ENCODE measurements at places on chromosomes 5 and 9.
A peak's percentile ranks its signal among the peaks of the same experiment; 100 is the strongest.

DNA sequence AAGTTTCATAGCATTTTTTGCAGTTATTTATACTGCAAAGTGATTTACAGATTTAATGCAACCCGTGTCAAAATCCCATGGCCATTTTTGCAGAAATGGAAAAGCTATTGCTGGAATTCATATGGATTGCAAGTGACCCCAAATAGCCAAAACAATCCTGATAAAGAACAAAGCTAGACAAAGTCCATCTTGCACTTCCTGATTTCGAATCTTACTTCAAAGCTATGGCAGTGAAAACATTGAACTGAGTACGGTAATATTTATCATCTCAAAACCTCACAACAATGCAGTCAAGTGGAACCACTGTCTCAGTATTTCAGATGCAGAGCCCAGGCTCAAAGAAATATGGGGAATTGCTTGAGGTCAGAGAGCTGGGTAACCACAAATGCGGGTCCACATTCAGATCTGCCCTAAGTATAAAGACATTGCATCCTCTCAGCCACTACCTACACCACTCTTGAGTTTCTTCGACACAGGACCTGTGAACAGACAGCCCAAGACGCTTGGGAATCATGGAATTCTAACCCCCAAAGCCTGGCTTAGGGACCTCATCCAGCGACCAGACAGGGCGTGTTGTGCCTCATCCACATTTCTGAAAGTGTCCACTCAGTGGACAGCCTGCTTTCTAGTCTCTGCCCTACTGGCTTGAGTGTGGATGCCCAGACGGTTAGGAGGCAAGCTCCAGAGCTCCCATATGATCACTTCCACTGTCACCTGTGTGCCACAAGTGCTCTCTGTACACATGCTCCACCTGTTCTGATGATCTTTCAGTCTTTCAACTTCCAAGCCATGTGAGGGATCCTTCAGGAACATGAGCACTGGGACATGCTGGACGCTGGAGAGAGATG is 39.3 kb upstream of the KCNIP1 start:
- no peak for DNase-seq

- no peak for DNase-seq
Measured at GRCh38 chr5:163105456-163105855, 331.9 kb upstream of the CCNG1 start.

DNA sequence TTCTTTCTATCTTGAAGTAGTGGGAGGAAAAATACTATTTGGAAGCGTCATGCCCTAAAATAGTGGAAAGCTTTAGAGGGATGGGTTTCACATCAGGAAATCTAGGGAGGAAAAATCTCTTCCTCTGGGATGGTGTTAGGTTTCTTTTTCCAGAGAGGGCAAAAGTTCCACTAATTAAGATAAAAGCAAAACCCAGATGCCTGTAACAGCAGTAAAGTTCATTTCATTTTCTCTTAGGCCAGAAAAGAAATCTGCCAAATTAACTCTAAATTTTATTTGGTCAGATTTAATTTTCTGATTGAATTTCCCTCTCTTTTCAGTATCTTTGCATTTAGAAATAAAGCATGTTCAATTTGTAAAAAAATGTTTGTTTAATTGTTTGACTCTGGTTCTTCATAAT is 88.8 kb downstream of the LURAP1L start:
- DNase-seq: no peak

GRCh38 chr9:124485201-124485600 is 22.0 kb downstream of the NR5A1 start:
- no peak for DNase-seq

DNA sequence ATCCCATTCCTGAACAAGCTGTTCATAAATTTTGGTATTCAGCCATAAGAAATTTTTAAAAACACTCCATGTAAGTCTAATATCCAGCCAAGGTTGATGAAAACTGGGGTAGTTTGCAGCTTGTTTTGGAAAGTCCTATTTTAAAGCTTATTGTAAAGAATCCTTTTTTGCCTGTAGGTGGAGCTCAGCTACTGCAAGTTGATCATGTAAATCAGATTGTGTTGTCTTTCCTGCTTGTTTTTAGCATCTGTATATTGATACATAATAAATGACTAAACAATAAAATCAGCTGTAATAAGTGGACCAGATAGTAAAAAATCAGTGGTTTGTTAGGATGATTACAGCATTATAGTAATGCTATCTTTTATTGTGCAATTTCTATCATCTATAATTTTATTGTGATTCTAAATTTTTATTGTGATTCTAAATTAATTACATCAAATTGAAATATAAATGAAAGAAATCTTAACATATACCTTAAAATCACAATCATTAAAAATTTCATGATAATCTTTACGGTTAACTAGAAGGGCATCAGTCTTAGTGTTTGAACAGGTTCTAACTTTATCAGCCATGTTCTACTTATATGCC is 42.4 kb downstream of the CWC27 start:
- DNase-seq: peak; percentile 16

DNA sequence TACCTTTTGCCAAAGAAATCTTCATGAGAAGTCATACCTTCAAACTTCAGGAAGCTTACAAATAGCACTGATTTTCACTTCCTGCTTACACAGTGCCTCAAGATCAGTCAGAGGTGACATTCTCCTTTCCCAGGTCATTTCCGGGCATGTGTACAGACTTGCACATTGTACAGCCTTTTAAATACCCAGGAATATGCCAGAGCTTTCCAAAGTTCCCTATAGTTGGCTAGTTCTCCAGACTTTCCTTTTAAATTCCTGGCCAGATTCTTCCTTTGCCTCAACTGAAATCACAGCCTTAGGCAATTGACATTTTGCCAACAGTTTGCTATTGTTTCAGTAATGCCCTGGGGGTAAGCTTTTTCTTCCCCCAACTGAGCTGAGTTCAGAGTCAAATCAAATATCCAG is 47.2 kb downstream of the RFX3 start:
- DNase-seq: no peak

DNA sequence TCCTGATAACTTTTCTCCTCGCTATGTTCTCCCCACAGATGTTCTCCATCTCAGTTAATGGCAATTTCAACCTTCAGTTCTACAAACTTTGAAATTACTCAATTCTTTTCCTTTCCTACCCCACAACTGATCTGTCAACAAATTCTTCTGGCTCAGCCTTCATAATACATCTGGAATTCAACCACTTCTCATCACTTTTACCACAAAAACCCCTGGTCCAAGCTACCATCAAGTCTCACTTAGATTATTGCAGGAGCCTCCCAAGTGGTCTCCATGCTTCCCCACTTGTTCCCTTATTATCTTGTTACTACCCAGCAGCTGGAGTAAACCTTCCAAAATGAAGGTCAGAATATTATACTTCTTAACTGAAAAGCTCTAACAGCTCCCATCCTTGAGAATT is 110.1 kb downstream of the FBN2 start:
- no peak for DNase-seq

DNA sequence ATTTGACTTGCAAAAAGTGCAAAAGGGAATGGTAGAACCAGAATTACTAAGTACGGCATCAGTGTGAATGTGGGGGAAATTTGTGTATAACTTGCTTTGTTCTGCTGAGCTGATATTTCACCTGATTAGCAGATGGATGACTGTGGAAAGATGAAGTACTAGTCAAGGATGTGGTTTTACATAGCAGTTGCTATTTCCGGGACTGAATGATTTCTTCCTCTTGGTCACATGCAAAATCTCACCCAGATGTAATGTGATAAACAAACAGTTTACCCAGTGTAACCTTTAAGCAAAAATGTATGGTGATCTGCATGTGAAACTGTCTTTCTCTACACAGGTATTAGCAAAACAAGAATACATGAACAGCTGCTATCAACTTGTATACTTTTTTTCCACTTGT is 46.1 kb downstream of the DCP2 start:
- no peak for DNase-seq

DNA sequence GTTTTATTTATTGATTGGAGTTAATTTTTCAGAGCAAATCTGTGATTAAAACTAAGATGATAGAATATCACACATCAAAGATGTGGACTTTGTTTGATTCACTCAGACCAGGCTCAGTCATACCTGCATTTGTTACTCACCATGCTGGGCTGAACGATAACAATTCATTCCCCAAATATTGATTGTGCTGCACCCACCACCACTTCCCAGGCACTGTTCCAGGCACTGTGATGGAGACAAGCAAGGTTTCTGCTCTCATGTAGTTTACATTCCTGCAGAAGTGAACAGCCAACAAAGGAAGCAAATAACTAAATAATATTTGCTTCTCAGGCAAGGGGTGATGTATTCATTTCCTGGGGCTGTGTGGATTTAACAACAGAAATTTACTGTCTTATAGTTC is 428.3 kb downstream of the DNAH5 start:
- no peak for DNase-seq

DNA sequence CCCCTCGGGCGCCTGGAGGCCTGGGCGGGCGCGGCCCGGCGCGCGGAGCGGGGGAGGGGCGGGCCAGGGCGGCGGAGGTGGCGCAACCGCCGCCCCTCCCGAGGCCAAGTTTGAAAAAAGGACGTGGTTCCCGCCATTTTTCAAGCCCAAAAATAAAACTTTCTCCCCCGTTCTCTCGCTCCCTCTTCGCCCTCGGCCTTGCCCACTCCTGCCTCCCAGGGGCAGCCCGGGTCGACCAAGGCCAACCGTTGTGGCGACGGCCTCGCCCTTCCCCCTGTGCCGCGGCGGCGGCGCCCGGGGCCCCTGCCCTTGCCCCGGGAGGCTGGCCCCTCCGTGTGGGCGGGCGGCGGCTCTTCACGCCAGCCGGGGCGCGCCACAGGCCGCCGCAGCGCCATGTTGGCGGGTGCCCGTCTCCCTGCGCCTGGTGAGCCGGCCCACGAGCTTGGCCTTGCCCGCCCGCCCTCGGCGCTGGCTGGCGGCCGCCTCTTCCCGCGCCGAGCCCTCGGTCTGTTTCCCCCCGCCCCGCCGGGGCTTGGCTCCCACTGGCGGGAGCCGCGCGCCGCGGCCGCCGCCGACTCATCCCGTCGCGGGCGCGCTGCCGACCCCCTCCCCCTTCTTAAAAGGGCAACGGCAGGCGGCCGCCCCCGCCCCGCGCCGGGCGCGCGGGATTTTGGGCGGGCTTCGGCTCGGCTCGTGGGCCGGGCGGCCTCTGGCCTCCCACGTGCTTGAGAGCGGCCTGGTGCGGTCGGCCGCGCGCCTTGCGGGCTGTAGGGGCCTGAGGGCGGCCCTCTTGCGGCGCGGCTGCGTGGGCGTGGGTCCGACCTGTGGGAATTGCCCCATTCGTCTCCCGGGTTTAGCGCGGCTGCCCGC is 1.3 kb downstream of the ANP32B start:
- peak; percentile 29 for DNase-seq

- no peak for DNase-seq
Measured at GRCh38 chr9:38641985-38642864, 21.8 kb upstream of the ANKRD18A start.

DNA sequence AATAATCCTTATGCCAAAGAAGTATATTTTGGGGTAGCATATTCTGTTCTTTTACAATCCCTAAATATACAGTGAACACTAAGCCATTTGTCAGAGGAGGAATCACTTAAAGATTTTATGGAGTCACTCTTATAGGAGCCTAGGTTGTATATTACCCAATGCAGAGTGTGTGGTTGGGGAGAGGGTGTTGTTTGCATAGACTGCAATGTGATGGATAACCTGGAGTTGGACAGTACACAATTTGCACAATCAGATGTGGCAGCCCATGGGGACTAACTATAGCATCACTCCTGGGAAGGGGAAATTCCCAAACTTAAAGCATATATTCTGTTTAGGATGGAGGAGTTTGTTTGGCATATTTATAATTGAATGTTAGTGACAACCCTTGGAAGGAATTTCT is 9.6 kb upstream of the NDFIP1 start:
- no peak for DNase-seq

DNA sequence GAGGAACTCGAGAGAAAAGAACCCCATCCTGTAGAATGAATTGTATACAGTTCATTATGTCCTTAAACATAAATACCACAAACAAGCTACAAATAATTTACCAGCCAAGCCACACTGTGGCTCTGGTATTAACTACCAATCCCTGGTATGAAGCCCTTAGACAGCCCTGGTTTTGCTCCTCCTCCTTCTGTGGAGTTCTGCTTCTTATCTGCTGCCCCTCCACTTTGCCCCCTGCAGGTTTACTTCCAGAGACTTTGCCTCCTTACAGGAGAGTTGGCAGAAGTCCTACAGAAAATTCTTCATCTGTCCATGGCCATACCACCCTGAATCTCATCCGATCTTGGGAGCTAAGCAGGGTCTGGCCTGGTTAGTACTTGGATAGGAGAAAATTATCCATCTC is 219.8 kb downstream of the ACTL7B start:
- no peak for DNase-seq

DNA sequence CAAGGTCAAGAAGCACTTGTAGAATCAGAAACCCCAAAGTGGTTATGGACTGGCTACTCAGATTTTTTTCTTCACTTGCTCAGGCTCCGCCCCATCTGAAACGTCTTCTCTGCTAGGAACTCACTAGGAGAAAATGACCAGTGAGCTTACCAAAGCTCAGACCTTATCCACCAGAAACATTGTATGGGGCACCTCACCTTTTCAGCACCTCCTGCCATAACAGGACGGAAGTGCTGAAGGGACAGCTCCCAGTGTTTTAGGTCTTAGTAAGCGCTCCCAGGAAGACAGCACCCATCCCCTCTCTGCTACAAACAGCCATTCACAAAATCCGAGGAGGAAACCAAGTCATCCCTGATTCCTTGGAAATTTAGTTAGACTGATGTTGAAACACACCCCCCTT is 1.2 kb upstream of the GABRA1 start:
- peak; percentile 10 for DNase-seq

GRCh38 chr9:112104401-112104800 is 70.7 kb downstream of the SUSD1 start:
- DNase-seq: no peak

- DNase-seq: no peak
Measured at GRCh38 chr5:59790376-59790775, 103.2 kb downstream of the PDE4D start.

DNA sequence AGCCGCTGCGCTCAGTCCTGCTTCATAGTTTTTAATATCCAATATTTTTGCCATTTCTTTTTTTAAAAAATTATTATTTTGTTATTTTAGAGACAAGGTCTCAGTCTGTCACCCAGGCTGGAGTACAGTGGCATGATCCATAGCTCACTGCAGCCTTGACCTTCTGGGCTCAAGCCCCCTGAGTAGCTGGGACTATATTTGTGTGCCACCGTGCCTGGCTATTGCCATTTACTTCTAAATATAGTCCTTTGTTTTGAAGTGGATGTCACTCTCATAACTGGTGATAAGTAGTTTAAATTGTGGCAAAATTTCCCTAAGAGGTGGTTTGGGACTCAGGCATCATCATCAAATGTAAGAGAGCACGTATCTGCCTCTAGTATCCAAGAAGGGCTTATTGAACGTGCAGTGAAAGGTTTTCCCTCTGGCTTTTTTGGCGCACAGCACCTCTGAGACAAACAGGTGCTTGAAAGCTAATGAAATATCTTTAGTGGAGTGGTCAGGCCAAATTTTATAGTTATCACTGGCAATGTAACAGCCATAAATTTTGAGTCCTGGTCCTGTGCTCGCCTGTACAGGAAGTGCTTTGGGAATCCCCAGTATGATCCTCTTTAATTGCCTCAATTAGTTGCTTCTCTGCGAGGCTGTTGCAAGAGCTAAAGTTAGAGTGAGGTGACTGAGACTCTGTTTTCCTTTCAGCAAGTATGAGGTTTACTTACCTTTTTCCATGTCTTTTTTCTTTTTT is 14.8 kb downstream of the STXBP1 start:
- DNase-seq: no peak

DNA sequence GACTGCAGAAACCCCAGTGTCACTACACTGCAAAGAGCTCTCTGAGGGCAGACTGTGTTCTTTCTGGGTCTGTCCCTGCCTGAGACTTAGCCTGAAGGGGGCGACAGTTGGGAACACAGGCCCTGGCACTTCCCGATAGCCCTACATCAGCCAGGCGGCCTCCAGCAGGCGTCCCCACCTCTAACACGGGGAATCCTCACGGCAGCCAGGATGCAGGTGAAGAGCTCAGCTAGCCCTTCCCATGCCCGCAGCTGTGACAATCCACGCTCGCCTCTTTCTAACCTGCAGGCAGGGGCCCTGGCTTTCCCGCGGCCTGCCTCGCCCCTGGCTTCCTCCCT is 5.9 kb downstream of the MED22 start:
- DNase-seq: no peak
